ENCODE measurements at places on chromosomes 1 and 21.
A peak's percentile ranks its signal among the peaks of the same experiment; 100 is the strongest.

DNA sequence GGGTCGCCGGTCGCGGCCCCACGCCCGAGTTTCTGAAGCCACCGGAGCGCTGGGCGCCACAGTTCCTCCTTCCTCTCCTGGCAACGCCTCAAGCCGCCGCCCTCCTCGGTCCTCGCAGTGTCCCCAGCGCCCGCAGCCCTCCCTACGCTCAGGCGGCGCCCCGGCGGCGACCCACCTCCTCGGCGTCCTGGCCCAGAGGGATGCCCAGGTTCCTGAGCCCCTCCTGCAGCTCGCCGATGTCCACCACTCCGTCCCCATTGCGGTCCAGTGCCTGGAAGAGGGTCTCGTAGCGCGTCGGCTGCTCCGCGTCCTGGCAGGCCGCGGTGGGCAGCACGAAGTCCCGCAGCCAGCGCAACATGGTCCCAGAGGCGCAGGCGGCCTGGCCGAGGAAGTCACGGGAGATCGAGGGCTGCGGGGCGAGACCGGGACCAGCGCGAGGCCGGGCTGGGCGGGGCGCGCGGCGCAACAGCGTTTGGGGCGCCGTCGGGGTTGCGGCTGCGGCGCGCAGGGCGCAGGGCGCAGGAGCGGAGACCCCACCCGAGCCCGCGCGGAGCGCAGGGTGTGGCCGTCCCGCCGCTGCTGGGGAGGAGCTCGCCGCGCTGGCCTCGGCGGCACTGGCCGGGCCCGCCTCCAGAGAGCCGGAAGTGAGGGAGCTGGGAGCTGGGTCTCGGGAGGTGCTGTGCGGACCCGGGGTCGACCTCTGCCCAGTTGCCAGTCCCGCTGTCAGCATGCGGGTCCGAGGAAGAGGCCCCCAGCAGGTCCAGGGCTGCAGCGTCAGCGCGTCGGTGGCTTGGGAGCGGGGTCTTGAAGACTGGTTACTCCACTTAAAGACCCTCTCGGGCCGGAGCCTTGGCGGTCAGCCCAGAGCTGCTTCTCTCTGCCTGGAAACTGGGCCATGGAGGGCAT lies at the start of gene SLC25A24:
SLC25A24 (minus strand) TSS at position 563 of the 906 bp plus-strand sequence; CDS start at position 358, 205 bp downstream.
- DNase-seq = peak; percentile 92

- DNase-seq = no peak
Measured at GRCh38 chr1:33097137-33097611, 16.2 kb downstream of the AZIN2 start.

DNA sequence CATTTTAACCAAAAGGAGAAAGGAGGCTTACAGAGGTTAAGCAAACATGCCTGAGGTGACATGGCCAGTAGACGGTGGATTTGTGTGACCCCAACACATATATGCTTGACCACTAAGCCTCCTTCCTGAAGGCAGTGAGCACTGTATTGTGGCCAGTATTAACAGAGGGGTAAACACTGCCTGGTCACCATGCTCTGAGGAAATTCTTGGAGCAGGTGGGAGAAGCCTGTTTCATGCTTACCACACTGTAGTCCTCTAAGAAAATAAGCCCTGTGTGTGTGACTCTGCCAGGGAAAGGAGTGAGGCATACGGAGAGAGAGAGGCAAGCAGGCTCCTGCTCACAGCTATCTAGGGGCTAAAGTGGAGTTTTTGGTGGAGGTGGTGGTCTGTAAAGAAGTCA lies 102.7 kb downstream of the KCND3 start:
- DNase-seq = no peak

- DNase-seq = no peak
Measured at GRCh38 chr1:100750005-100750885, 30.7 kb downstream of the VCAM1 start.

- DNase-seq = no peak
Measured at GRCh38 chr1:31658721-31659120, 14.0 kb upstream of the PEF1 start.

GRCh38 chr1:17967623-17968255 lies 139.9 kb upstream of the IGSF21 start:
- DNase-seq = no peak

DNA sequence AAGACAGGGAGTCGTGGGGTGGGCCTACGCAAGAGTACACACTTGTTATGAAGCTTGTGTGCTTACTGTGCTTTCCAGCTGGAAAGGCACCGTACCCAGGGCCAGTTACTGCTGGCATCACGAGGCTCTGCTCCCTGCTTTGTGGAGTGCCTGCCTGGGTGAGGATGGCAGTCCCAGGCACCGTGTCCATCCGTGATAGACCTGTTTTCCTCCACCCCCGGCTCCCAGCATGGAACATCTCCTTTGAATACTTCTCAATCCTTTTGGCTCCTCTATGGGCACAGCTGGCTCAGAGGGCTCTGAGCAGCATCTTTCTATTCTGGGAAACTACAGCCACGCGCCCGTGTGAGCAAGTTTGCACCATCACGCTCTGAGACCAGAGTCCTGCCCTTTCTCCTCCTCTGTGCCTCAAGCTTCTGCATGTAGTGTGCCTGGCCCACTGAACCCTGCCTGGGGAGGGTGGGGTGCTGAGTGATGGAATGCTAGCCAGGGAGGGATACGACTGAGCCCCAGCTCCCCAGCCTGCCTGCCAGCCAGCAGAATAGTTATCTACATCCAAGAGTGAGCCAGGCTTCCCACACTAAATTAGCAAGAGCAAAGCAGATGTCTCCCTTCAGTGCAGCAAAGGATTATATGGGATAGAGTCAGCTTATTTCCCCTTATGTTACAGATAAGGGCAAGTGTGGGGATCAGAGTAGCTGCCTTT lies 7.1 kb upstream of the TNR start:
- DNase-seq = no peak

DNA sequence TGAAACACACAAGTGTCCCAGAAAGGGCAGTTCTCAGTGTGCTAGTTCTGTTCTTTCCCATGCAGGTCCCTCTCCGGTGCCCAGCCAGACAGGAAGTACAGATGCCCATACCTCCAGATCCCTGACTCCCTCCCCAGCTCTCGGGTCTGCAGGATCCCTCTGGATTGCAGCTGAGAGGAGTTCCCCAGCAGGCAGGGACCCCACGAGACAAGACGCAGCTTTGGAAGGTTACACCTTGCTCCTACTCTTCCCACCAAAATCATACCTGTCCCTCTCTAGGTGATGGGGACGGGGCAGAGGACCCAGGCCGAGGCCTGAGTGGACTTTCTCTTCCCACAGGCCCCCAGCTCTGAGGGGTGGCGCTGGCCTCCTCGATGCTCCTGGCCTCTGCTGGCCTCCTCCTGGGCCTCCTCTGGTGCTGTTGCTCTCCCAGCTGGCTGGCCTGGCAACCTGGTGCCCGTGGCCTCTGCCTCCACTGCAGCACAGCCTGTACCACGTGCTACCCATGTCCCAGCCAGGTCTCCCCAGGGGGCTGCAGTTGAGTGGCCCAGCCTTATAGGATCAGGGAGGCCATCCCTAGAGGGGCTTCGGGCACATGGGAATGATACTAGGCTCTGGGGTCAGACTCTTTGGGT lies 9.4 kb downstream of the LDLRAD2 start:
- DNase-seq = no peak

GRCh38 chr1:193514397-193514796 lies 328.0 kb upstream of the B3GALT2 start:
- no peak for DNase-seq

- DNase-seq = no peak
Measured at GRCh38 chr1:94806441-94806871, 13.7 kb upstream of the SLC44A3 start.

DNA sequence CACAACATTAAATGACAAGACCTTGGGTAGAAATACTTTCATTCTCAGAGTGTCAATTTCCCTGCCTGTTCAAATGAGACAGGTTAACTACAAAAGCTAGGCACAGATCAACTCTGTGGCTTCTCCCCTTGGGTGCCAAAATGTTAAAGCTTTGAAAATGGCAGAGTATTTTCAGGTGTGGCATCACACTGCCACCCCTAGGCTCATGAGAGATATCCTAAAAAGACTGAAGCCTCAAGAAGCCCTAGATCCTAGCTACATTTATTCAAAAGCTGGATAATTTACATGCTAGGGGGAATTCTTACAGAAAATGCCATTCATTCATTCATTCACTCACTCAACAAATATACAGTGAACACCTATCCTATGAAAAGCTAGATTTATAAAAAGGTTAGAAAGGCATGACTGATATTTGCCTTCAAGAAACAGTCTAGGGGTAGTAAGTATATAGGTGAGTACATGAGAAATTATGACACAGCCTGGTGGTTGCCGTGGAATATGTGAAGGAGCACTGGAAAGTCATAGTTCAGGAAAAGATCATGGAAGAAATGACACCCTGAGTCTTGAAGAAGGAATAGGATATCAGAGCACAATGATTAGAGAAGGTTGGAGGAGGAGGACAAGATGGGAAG lies 15.9 kb upstream of the RAB4A start:
- DNase-seq = no peak

DNA sequence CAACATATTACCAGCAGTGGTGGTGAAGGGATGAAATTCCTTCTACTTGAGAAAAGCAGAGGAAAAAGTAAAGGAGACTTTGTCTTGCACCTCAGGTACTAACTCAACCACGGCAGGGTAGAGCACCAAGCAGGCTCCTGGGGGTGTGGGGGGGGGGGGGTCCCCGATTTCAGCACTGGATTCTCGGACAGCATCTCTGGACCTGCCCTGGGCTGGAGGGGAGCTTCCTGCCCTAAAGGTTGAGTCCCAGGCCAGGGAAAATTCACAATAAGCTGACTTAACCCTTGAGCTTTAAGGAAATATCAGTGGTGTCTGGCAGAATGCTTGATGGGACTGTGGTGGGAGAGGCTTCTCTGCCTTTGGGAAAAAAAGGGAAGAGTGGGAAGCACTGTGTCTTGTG lies 233.2 kb upstream of the CXADR start:
- no peak for DNase-seq

DNA sequence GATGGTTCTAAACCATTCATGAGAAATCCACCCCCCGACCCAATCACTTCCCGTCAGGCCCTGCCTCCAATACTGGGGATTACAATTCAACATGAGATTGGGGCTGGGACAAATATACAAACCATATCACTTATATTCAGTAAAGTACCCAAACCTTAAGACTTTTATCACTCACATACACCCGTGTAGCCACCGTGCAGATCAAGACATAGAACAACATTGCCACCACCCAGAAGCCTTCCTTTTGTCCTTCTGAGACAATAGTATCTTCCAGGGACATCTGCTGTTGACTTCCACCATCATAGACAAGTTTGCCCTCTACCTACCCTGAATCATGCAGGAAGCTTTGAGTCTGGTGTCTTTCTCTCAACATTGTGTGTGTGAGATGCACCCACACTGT lies 37.5 kb downstream of the CLIC6 start:
- no peak for DNase-seq

- DNase-seq = no peak
Measured at GRCh38 chr1:185393205-185393604, 76.2 kb upstream of the IVNS1ABP start.

- DNase-seq = no peak
Measured at GRCh38 chr1:58003059-58003458, 543.5 kb downstream of the OMA1 start.

GRCh38 chr1:36085126-36085525 lies 1.2 kb downstream of the TEKT2 start:
- DNase-seq = no peak

DNA sequence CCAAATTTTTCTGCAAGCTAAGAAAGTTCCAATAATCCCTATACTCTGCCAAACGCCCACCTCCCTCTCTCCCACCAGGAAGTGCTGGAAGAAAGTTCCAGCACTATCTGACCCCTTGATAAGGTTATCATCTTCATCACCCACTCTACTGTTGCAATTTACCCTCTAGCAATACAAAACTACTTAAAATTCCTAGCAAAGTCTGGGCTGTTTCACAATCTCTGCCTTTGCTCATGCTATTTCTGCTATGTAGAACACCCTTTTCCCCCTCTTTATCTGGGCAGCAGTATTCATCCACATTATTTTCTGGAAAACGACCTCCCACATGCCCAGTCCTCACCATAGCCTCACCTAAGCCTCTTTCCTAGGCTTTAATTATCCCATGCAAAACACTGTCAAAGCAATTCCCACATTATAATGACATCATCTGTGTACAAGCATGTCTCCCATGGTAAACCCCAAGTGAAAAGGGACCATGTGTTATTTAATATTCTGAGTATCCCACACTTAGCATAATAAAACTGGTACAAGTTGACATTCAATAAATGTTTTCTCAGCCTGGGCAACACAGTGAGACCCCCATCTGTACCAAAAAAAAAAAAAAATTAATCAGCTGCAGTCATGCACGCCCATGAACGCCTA lies 12.0 kb downstream of the F11R start:
- no peak for DNase-seq

- no peak for DNase-seq
Measured at GRCh38 chr21:32007456-32007855, 134.6 kb downstream of the HUNK start.

- no peak for DNase-seq
Measured at GRCh38 chr1:193766329-193766728, 579.9 kb upstream of the B3GALT2 start.

DNA sequence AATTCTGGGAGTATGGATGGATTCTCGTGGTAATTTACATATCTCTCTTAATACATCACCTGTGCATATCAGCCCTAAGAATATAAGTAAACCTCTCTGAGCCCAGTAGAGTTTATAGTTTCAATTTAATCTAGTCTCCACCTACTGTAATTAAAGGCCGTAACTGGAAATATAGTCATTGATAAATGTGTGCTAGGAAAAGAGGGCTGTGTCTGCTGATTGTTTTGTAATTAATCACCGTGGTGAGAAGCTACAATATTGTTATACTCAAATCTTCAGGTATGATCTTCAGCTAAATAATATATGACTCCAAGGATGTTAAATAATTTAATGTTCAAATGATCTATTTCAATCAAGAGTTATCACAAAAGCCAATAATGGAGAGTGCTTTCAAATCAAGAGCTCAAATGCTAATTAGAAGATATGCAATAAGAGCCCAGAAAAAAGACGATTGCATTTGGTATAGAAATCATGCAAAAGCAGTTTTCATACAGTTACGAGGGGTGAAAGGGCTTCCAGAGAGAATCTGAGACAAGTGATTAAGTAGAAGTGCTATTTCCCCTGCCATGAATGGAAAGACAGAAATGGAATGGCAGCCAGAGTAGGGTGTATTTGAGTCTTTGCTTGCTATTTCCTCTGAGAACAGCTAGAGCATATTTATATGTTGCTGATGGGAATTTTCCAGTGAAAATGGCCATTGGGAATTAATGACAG lies 1134.3 kb downstream of the NCAM2 start:
- DNase-seq = no peak
